IPS DF 19.7 (cell line): ENCODE measurements at places on chromosomes 13 and 19.

DNA sequence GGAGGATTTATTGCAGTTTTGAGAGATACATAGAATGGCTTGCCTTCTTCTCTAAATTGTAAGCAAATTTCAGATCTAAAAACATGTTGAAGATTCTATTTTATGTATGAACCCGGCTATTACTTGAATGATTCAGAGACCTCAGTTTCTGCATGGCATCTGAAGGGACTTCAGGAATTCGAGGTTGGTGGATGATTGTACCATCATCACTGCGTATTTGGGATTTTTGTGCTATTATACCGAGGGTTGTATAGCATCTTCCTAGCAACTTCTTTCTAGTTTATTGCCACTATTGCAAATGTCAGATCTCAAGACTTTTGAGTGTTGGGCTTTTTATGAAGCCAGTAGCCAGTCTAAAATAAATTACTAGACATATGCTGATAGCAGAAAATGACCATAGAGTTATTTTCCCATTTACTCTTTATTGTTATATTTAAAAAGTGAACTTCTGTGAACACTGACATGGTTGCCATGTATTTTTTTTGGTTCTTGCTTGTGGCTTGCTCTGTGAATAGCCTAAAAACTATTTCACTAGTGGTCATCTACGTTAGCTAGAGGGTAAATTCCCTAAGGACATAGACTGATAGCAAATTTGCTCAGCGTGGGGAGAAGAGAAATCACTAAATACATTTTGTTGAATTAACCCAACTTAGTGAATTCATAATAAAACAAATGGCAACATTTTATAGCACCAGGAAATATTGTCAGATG lies 70.6 kb upstream of the KLF12 start:
- no peak for DNase-seq

- no peak for DNase-seq
Measured at GRCh38 chr13:101490406-101491015, 38.0 kb downstream of the ITGBL1 start.

DNA sequence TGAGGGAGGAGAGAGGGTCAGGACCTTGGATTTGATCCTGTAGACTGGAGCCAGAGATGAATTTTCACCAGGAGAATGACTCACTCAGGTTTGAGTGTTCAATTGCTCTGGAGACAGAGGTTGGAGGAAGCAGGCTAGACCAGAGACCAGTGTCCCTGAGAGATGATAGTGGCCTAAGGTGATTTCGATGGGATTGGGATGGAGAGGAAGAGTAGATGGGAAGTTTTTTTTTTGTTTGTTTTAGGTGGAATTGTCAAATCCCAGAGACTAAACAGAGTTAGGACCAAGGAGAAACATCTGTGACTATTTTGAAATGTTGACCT lies 2.3 kb downstream of the CEBPG start:
- DNase-seq: no peak

DNA sequence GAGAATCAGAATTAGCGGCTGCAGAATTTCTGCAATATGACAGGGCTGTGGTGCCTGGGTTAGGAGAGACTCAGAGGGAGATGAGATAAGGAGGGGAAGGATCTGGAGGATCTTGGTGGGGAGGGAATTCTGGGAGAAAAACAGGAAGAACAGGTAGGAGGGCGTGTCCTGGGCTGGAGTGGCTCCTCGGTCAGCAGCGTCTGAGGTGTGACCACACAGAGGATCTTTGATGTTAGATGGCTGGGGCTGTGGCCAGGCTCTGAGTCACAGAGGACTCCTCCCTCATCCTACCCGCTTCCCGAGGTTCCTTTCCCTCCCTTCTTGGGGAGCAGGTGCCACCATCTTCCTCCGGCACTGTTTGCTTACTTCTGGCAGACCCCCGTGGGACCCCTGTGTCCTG lies 6.4 kb upstream of the KLK6 start:
- DNase-seq: no peak

DNA sequence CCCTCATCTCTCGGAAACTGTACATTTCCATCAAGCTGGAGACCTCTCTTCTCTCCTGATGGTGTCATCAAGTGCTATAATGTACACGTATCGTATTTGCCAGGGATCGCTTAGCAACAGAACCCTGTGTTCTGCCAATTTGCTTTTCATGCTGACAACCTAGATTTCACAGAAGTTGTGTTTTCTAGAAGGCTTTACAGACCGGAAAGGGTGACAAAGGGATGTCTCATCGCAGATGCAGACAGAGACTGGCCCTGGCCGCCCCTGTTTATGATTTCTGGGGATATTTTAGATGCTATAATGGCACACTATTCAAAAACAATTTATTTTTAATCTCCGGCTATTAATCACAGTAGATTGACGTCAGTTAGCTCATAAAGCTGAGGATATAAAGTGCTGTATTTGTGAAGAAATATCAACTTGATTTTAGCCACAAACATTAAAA lies 291.4 kb downstream of the IRS2 start:
- DNase-seq: no peak

DNA sequence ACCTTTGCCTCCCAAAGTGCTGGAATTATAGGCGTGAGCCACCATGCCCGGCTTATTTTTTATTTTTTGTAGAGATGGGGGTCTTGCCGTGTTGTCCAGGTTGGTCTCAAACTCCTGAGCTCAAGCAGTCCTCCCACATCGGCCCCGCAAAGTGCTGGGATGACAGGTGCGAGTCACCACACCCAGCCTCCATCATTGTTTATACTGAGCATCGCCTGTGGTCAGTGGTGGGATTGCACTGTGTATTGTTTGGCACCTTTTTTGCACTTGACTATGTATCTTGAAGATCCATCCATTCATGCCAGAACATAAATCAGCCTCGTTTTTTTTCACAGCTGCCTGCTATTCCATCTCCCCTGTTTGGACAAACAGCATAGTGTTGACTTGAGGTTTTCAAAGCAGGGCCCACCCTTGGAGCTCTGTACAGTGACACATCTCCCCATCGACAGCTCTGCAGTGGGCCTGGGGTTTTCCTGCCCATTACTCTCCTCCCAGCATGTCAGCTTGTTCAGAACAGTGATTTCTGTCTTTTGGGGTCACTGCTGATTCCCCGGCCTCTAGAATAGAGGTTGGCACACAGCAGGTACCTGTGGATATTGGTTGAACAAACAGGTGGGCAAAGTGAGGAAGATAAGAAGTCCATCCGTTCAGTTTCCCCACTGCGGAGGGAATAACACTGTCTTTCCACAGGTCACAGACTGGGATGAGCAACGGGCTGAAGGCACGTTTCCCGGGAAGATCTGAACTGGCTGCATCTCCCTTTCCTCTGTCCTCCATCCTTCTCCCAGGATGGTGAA lies 8.2 kb upstream of the UPK1A start:
- DNase-seq: no peak

DNA sequence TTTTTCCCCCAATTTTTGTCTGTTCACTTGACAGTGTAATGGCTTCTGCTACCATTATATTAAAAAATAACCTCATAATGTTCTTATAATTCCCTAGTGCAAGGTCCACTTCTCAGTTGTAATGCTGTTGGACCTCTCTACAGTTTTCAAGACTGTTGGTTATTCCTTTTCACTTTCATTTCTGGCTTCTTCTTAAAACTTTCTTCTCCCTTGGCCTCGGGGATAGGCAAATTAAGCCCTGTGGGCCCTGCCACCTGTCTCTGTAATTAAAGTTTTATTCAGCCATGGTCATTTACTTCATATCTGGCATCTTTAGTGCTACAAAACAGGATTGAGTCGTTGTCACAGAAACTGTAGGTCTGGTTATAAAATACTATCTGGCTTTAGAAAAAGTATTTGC lies 313.5 kb downstream of the KLF12 start:
- DNase-seq: no peak

DNA sequence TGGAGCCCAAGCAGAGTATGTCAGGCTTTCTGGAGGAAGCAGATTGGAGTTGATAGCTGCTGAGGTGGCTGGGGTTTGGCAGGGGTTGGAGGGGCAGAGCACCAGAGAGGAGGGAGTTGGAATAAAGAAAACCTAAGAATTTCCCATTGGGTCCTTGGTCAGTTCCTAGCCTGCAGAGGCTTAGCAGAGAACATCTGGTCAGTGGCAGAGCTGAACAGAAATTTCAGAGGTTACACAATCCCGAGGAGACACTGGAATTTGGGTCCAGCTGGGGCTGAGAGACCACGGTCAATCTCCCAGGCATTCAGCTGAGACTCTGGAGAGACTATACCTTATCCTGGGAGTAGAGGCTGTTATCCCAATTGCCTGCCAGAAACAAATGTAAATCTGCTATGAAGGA lies 84.4 kb downstream of the DPY19L3 start:
- DNase-seq: no peak

DNA sequence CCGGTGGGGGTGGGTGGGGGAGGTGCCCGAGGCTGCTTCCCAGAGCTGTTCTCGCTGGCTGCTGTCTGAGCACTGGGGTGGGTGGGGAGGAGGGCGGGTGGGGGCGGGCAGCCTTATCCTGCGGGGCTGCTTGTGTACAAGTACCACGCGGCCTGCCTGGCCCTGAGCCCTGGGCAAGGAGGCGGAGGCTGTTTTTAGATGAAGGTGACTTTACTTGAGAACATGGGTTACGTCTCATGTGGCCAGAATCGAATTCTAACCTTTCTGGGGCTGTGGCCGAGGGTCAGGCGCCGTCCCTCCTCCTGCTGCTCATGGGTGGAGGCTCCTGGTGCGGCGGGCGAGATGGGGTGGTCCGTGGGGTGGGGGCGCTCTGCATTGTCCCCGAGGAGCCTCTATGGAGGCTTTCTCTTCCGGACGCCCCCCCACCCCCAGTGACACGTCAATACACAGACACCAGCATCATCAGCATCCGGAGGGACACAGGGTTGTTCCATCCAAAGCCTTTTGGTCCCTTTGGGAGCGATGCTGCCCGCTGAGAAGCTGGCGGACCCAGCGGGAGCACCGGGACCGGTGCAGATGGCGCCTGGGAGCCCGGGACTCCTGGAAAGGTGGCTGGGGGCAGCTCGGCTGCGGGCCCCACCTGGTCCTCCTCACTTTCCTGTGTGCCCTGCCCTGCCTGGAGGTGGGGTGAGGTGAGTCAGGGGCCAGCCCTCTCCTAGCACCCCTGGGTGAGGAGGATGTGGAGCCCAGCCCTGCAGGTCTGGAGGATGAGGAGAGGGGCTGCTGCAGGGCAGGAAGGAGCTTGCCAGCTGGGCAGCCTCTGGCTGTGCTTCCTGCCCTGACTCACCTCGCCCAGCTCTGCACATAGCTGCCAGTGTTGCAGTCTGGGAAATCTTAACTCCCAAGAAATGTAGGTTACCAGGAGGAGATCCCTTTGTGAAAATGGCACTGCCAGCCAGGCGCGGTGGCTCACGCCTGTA lies 3.4 kb downstream of the BSG start:
- DNase-seq: no peak

GRCh38 chr13:39111145-39111544 lies 72.9 kb downstream of the NHLRC3 start:
- no peak for DNase-seq

GRCh38 chr19:14102756-14103155 lies 12.2 kb upstream of the SAMD1 start:
- DNase-seq: no peak

- no peak for DNase-seq
Measured at GRCh38 chr19:42634409-42635232, 39.9 kb upstream of the CEACAM8 start.

DNA sequence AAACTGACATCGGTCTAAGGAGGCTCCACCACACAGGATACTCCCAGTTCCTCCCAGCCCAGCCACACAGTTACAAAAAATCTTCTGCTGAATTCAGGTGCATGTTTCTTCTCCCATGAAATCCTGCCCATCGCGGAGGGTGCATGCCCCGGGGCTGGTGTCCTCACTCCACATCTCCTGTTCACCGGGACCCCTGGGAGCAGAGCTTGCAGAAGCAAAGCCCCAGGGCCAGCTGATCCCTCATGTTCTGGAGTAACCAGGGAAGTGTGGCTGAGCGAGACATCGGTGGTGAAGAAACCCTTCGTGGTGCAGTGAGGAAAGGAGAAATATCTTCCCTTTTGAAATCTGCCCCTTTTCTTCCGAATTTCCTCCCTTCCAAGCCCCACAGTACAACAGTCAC lies 904 bp upstream of the SIGLEC9 start:
- no peak for DNase-seq

DNA sequence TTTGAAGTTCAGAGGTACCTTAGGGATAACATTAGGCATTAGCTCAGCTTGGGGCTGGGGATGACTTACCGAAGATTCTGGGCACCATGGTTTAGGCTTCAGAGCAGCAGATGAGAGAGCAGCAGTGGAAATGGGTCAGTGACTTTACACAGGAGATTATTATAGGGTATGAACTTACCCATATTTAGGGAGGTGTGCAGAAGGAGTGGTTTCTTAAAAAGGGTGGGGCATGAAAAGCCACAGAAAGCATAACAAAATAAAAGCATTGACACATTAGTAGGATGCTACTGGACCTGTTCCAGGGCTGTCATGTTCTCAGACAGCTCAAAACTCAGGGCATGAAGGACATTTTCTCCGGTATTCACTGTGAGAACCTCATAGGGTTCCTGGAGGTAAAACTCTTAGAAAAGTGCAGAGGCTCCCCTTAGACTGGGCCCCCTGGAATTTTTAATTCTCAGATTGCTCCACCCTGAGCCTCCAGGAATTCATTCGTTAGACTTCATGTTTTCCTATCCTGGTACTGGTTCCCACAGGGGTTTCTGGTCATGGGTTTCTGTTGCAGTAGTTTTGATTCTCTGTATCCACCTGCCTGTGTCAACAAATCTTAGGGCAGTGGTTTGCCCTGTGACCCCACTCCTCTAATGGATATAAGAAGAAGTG lies 20.7 kb downstream of the IGFL1 start:
- DNase-seq: no peak

DNA sequence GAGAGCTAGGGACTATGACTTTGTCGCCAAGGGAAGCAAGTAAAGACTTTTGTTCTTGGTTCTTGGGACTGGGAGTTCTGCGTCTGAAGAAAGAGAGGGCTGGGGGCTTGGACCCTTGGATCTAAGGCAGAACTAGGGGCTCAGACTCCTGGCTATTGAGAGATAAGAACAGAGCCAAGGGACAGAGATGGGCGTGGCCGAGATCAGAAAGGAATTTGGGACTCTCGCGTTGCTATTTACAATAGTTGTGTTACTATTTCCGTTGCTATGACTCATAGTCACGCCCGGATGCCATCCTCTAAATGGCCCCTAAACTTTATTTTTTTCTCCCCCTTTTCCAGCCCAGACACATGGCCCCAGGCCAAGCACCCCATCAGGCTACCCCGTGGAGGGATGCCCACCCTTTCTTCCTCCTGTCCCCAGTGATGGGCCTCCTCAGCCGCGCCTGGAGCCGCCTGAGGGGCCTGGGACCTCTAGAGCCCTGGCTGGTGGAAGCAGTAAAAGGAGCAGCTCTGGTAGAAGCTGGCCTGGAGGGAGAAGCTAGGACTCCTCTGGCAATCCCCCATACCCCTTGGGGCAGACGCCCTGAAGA lies 759 bp downstream of the PPP1R15A start:
- DNase-seq: no peak
